ENCODE measurements at places on chromosomes 1 and 21.

DNA sequence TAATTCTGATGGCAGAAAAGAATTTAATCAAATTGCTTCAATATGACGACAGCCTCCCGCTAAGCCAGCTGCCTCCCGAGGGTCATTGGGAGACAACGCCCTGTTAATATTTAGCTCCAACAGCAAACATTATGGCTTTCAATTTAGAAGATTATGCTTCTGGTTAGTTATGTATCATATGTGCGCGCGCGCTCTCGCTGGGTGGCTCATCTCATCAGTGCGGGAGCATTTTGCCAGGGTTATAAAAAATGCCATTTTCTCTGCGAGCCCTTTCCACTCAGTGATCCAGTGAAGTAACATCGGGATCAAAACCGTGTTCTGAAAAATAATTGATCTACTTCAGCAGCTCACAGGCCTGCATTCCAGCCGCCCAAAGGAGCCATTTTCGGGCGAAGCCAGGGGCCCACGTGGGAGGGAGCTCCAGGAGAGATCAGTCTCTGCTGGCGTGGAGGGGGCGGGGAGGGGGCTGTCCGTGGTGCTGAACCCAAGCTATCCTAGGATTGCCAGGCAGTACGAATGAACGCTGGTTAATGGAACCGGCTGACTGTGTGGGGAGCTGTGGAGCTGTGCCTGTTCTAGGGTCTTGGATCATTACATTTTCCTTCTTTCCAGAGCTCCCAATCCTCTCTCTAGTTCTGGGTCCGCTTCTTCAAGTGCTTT, 219.1 kb upstream of the ZC3H12A start:
- DNase-seq, result no peak

- no peak for DNase-seq
Measured at GRCh38 chr21:26804895-26805609, 40.2 kb downstream of the ADAMTS1 start.

DNA sequence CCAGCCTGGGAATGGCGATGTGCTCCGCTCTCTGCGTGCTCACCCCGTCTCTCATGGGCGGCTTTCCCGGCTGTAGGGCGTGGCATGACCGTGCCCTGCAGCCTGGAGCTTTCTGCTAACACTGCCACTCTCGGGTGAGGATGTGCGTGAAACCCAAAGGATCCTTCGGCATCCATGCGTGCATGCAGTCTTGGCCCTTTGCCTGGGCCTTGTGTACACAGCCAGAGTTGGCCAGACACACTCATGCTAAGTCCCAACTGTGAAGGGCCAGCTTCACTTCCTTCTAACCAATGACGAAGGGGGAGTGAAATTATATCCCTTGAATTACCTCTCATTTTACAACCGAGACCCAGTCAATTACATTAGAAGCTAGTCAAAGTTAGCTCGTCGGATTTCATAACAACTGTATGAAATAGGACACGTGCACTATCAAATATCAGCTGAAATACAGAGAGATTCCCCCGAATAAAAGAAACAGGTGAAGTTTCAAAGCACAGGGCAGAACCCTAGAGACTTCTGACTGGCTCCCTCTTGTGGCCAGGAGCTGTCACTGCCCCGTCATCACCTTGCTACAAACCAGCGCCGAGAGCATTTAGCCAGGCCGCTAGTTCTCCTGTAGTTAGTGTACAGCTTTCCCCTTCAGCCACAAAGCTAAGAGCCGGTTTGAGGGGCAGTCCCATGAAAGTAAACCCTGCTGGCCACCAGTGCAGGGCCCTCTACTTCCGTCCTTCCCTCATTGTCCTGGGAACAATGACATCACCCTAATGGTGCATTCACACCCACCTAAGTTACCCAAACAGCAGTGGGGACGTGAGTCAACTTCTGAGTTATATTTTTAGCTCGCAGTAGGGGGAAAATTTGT, 63.4 kb upstream of the COA6 start:
- DNase-seq, result no peak

GRCh38 chr1:25799935-25800702, at the start of gene SELENON:
TSS of gene SELENON (plus strand) at chr1:25800193. CDS start at chr1:25800231, 38 bp downstream.
- no peak for DNase-seq

DNA sequence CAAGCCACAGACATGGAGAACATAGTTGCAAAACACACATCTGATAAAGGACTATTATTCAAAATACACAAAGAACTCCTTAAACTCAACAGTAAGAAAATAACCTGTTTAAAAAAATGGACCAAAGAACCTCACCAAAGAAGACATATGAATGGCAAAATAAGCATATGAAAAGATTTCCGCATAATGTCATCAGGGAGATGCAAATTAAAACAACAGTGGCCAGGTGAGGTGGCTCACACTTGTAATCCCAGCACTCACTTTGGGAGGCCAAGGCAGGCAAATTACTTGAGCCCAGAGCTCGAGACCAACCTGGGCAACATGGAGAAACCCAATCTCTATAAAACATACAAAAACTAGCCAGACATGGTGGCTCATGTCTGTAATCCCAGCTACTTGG, 50.4 kb downstream of the PRPF38A start:
- no peak for DNase-seq

- DNase-seq, result no peak
Measured at GRCh38 chr21:25913479-25913878, 178.7 kb downstream of the GABPA start.

DNA sequence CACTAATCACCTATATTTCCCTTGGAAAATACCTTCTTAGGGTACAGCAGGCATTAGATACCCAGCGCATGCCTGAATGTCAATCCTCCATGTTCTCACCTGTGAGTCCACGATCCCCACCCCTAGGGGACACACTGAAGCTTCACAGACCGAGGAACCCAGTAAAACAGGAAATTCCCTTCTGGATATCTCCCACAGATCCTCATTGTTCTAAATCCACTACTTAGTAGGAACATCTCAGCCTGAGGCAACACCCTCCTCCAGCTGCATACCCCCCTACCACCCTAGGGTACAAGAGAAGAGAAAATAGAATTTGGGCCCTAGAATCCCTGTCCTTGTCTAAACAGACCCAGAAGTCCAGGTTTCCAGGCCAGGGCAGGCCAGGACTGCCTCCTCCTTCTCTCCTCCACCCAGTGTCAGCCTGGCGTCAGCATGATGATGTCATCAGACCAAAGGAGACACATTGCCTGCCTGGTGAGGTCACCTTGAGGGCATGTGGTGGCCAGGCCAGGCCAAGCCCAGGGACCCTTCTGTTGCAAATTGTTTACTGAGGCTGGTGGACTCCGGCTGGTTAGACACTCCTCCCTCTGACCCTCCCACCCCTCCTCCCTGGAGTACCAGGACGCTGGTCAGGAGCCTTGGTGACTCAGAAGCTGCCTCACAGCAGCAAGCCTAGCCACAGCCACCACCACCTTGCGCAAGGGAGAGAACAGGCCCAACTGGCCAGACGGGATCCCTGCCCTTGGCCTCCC, 6.2 kb downstream of the NECTIN4 start:
- DNase-seq, result no peak

GRCh38 chr1:77230051-77230450, 10.8 kb upstream of the PIGK start:
- DNase-seq, result no peak

All from cortex of kidney (tissue), 1 donor.